Esophagus squamous epithelium (tissue), 5 donors: ENCODE measurements at places on chromosomes 11 and 22.

DNA sequence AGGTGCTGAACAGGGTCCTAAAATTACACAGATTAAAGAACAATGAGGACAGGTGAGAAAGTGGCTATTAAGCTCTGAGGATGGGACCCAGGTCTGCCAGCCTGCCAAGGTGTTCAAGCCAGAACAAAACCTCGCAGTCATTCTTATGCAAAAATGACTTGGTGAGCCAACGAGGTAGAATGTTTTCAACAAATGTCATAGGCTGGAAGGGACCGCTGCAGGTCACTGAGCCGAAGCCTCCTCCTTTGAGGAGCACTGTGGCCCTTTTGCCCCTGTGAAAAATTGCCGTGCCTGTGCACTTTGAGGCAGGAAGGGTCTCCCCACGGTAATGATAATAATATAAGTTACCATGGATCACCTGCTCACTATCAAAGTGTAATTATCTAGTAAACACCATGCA is 216.2 kb downstream of the DSCAML1 start:
- DNase-seq = no peak

DNA sequence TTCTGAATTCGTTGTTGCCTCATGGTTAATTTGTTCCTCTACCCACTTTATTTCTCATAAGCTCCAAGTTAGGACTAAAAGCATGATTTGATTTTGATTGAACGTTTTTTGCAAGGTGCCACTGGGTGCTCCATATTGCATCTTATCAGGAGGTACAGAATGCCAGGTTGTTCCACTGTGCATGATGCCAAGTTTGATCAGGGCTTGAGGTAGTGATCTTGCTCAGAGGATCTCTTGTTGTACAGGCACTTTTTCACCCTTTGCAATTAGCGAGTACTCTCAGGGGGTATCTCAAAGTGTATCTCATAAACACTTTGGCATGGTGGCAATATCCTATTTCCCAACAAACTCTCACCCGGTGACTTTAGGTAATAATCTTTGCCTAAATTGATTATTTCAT is 4.0 kb downstream of the GRAP2 start:
- no peak for DNase-seq

- no peak for DNase-seq
Observed at GRCh38 chr11:61027141-61027840, 55.8 kb downstream of the CD6 start.

DNA sequence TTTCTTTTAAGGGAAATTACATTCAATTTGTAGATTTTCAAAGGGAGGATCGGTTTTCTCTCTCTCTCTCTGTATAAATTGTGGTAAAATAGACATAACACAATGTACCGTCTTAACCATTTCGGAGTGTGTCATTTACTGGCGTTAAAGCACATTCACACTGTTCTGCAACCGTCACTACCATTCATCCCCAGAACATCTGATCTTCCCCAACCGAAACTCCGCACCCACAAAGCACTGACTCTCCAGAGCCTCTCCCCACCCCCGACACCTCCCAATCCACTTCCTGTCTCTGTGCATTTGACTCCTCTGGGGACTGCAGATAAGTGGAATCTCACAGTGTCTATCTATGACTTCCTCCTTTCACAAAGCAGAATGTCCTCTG is 15.9 kb upstream of the GRAMD4 start:
- no peak for DNase-seq

DNA sequence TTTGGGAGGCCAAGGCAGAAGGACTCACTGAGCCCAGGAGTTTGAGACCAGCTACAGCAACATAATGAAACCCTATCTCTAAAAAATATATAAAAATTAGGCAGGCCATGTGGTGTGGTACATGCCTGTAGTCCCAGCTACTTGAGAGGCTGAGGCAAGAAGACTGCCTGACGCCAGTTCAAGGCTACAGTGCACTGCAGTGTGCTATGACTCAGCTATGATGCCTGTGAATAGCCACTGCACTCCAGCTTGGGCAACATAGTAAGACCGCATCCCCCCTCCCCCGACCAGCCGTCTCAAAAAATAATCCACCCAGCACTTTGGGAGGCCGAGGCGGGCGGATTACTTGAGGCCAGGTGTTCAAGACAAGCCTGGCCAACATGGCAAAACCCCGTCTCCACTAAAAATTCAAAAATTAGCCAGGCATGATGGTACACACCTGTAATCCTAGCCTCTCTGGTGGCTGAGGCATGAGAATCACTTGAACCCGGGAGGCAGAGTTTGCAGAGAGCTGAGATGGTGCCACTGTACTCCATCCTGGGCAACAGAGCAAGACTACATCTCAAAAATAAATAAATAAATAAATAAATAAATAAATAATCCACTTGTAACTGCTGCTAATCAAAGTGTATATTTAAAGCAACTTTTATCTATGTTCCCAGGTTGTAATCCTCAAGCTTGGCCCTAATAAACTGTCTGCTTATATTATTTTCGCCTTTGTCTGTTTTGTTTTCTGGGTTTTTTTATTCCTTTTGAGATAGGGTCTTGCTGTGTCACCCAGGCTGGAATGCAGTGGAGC is 7.8 kb downstream of the HPS5 start:
- no peak for DNase-seq

DNA sequence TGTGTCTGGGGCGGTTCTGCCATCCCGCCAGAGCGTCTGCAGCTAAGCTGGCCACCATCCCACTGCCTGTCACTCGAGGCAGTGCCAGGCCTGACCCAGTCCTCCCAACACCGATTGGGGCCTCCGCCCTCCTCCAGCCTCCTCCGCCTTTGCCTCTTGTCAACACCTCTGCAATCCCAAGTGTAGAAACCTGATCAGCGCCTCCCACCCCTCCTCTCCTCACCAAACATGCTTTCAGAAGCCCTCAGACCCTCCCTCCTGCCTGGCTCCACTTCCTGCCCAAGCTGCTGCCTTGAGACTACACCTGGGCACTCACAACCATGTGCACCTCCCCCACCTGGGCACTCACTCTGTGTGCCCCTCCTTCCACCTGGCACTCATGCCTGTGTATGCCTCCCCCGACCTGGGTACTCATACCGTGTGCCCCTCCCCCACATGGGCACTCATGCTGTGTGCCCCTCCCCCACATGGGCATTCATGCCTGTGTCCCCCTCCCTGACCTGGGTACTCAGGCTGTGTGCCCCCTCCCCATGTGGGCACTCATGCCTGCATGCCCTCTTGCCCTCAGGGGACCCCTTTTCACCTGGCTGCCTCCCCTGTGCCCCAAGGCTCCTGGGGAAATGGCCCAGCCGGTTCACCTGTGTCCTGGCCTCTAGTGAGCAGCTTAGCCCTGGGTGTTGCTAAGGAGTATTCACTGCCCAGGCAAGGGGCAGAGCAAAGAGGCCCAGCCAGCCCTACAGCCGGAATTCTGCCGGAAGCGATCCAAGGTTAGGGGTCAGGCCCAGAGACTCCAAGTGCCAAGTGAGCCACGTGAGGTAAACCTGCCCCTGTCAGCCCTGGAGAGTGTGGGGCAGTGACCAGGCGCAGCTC is 5.5 kb upstream of the IFITM10 start:
- no peak for DNase-seq

GRCh38 chr11:45621588-45621987 is 43.8 kb downstream of the CHST1 start:
- DNase-seq = no peak

- no peak for DNase-seq
Observed at GRCh38 chr22:39871008-39871798, 22.4 kb downstream of the ENTHD1 start.

DNA sequence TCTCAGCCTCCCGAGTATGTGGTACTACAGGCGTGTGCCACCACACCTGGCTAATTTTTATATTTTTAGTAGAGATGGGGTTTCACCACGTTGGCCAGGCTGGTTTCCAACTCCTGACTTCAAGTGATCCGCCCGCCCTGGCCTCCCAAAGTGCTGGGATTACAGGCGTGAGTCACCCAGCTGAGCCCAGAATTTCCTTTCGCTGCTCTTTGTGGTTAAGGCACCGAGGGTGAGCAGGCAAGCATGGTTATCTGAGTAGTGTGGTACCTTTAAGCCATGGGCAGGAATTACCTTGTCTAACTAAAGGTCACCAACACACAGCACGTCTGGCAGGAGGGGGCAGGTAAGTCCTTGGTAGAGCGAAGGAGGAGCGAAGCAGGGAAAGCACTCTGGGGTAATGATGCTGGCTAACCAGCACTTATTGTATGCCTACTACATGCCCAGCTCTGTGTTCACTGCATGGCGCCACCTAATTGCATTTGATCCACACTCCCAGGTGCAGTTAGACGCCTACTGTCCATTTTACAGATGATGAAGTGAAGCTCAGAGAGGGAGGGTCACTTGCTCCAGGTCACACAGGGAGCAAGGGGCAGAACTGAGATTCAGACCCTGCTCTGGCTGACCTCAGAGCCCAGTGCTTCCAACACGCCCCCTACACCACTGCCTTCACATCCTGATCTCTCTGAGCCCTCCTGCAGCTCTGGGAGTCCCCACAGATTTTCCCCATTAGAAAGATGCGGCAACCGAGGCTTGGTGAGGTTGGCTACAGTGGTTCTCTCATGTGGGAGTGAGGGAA is 45.7 kb downstream of the TRIOBP start:
- no peak for DNase-seq

DNA sequence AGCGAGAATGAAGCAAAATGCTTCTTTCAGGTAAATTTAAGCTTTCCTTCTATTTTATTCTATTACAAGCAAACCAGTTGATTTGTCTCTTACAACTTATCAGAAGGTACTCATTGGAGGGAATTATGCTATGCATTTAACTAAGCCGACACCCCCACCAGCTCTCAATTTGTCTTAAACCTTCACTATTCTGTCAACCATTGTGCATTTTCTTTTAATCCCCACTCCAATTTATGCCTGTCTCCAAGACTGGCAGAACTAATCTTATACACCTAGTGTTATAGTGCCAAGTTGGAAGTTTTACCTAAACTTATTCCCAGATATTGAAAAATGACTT is 12.5 kb downstream of the TAF1D start:
- no peak for DNase-seq

GRCh38 chr22:50621948-50622722 is 5.8 kb downstream of the ARSA start:
- no peak for DNase-seq

- no peak for DNase-seq
Observed at GRCh38 chr11:128246364-128246801, 341.0 kb downstream of the ETS1 start.

DNA sequence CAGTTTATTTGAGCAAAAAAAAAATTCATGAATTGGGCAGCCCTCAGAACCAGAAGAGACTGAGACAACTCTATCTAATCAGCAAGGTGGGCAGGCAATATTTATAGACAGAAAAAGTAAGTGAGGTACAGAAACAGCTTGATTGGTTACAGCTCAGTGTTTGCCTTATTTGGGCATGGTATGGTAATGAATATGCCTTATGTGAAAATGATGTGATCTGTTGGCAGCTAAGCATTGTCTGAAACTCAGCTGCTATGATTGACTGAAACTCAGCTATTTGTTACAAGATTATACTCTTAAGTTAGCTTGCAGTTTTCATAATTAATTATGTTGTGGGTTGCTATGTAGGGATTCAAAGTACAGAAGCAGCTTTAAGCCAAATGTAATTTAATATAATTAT is 127.6 kb downstream of the CNTN5 start:
- no peak for DNase-seq

- no peak for DNase-seq
Observed at GRCh38 chr11:119712459-119713358, 16.3 kb downstream of the NECTIN1 start.

DNA sequence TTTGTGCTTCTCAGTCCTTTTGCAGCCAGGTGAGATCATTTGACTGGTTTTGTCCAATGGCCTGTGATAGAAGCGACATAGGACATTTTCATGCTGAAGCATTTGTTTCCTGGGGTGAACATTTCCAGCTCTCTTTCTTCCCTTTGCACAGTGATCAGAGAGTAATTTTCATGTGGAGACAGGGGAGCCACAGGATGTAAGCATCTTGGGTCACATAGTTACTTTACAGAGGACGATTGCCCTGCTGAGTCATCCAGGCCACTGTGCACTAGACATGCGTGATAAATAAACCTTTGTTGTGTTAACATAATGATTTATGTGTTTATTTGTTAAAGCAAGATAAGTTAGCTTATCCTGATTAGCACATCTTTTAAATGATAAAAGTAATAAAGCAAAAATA is 263.5 kb upstream of the CCDC179 start:
- DNase-seq = no peak

DNA sequence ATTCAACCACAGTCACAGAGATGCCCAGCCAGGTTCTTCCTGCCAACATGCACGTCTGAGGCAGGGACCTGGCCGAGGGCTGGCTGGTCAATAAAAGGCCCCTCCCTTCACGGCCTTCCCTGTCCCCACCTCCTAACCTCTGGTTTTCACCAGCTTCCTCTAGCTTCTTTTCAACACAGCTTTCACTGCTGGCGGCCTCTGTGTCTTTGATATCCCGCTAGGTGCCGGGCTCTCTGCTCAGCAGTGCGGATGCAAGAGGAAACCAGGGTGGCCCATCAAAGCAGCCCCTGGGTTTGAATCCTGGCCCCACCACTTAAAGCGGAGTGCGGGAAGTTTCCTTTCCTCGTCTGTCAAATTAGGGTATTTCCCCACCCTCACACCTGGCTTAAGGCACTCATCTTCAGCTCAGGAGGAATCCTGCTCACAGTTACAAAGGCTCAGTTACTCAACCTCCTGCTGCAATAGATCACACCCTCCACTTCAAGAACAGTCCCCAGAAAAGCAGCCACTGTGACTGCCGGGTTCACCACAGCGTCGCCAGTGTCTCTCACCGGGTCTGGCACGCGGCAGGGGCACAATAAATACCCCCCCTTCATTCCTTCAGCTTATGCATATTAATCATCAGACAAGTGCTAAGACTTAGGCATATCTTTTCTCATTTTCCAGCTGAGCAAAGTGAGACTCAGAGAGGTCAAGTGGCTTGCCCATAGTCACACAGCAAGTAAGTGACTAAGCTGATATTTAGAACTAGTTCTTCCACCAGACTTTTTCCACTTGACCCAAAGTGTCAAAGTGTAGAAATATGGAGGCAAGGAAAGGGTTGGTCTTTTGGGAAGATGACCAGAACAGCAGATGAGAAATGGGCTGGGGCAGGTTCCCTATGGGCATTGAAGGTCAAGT is 45.7 kb downstream of the TXN2 start:
- no peak for DNase-seq

DNA sequence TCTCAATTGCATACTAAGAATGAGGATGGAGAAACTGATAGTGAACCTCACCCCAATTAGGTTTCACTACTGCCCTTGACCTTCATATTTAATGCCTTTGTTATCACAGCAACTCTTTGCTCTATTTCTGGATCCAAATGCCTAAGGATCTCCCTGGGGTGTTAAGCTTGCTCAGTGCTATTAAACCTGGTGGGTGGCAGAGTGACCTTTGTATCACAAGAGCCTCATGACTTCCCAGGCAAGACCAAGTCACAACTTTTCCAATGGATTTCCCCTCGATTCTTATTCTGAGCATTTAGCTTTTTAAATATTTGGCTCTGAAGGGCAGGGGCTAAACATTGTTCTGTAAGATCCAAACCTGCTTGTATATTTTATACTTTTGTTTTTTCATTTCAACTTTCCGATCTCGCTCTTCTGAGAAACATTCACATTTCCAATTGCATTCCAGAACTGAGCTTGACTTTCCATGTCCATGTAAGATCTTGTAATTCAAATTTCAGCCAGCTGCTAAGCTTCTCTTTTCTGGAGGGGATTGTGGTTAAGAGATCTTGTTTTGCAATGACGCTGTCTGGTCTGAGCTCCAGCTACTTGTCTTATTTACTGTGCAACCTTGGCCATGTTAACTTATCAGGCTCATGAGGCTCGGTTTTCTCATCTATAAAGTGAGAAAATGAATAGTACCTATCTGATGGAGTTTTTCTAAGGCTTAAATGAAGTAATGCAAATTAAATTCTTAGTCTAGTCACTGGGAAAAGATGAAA is 6.4 kb upstream of the EHF start:
- no peak for DNase-seq

- DNase-seq = no peak
Observed at GRCh38 chr11:76609736-76610370, 60.7 kb downstream of the LRRC32 start.
